Stimulated activated CD4-positive, alpha-beta T cell treated with anti-CD3 and anti-CD28 coated beads, Interleukin-12 subunit alpha, Interleukin-12 subunit beta, amount 100 ng/mL, for 4 hours (primary cell): ENCODE measurements at places on chromosomes 7 and 10.

DNA sequence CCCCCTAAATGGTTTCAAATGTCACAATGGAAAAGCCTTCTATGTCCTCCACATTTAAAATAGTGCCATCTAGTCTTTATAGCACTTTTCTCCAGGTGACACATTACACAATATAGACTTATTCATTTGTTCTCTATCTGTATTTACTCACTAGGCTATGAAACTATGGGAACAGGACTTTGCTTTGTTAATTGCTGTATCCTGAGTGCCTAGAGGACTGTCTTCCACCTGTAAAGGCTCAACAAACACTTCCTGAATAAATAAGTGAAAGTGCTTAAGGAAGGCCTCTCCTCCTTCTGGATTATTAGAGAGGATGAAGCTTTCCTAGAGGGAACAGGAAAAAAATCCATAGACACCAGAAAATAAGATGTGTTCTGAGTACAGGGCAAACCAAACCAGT, 397.6 kb upstream of the LRRN3 start:
- no peak for DNase-seq

GRCh38 chr10:5975641-5976473, 1.5 kb downstream of the IL15RA start:
- DNase-seq = peak; percentile 36

- DNase-seq = no peak
Measured at GRCh38 chr10:74502963-74503608, 323.3 kb upstream of the KAT6B start.

GRCh38 chr10:99630991-99631390, 10.8 kb upstream of the SLC25A28 start:
- no peak for DNase-seq

GRCh38 chr7:84364708-84365107, 170.1 kb upstream of the SEMA3A start:
- no peak for DNase-seq

DNA sequence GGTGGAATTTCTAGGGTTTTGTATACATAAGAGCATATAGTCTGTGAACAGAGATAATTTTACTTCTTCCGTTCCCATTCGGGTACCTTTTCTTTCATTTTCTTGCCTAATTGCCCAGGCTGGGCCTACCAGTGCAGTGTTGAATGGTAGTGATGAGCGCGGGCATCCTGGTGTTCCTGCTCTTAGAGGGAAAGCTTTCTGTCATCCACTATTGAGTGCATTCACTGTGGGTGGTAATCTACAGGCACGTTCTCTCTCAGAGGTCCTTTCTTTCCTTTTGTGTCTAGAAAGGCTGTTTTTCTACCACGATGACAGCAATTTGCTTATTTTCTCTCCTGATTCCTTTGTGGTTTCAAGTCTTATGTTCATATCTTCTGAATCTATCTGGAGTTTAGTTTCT, 65.0 kb downstream of the INPP5A start:
- DNase-seq = no peak

GRCh38 chr7:38432671-38433070, 159.2 kb upstream of the TARP start:
- DNase-seq = no peak

- DNase-seq = no peak
Measured at GRCh38 chr7:106089647-106090046, 22.5 kb downstream of the SYPL1 start.

DNA sequence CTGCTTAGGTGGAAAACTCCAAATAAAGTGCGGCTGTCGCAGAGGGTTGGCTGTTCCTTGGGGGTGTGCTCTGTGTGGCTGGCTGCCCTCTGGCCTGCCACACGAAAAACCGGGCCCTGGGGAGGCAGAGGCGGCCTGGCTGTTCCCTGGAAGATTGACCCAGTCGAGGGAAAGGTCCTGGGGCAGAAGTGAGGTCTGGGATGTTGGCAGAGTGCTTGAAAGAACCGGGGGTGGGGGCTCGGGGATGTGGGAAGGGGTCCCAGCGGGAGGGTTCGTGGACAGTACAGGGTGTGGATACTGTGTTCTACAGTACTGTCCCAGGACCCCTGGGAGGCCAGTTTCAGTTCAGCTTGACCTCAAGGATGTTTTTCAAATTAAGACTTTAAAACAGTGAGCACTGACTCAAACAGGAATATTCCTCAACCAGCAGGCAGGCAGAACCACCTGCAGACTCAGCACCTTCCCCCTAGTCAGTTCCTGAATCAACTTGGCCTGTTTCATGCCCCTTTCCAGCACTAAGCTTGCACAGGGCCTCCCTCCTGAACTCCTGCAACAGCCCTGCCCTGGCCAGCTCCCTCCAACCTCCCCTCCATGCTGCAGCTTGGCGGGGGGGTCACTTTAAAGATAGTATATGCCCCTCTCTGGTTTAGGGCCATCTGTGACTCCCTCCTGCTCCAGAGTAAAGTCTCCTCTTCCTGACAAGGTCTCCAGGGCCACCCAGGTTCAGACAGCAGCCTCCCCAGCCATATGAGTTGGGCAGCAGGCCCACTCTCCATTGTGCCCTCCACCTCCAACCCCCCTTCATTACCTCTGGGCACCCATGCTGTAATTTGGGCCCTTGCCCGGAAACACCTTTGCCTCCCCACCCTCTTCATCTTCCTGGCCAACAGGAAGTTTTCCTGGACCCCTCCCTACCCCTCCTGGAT, 3.2 kb upstream of the ATP6V1F start:
- DNase-seq = no peak

DNA sequence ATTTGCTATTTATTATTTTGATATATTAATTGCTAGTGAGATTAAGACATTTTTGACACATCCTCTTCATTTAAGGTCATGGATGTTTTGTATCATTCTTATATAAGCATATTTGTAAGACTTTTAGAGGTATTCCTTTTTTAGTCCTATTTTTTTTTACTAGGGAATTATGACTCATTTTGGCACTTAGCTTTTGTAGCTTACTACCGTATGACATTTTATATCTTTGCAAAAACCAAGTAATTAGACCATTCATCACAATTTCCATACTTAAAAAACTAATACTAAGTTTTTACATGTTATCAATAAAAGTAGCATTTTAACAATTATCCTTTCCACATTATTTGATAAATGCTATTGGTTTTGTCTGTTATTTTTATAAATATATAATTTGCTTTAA, 41.6 kb downstream of the BMPR1A start:
- DNase-seq = no peak

DNA sequence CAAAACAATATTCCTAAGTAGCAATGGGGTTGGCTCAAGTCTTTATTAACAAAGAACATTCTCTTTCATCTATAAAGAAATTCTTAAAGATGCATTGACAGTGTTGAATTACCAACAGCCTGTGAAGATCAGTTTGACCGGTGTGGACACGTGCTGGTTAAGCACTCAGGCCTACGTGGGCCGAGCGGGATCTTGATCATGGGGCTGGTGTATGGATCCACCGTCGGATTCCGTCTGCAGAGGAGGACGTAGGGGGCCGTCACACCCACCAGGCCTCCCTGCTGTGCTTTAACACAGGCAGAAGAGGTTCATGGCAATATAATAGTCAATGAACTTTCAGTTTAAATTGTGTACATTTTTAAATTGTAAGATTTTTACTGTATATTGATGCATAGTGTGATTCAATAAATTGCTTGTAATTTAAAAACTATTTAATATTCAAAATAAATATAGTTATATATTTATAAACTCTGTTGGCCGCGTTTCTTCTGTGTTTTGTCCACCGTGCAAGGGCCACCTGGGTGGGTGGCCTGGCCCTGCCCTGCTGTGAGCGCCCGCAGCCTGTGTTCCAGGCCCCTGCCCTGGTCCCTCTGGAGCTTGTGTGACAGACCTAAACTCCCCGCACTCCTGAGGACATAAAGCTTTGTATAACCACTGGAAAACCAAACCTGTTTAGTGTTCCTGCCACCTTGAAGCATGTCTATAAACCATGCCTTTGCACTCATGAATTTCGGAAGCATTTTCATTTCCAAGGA, 1.9 kb upstream of the BHLHA15 start:
- DNase-seq = no peak

DNA sequence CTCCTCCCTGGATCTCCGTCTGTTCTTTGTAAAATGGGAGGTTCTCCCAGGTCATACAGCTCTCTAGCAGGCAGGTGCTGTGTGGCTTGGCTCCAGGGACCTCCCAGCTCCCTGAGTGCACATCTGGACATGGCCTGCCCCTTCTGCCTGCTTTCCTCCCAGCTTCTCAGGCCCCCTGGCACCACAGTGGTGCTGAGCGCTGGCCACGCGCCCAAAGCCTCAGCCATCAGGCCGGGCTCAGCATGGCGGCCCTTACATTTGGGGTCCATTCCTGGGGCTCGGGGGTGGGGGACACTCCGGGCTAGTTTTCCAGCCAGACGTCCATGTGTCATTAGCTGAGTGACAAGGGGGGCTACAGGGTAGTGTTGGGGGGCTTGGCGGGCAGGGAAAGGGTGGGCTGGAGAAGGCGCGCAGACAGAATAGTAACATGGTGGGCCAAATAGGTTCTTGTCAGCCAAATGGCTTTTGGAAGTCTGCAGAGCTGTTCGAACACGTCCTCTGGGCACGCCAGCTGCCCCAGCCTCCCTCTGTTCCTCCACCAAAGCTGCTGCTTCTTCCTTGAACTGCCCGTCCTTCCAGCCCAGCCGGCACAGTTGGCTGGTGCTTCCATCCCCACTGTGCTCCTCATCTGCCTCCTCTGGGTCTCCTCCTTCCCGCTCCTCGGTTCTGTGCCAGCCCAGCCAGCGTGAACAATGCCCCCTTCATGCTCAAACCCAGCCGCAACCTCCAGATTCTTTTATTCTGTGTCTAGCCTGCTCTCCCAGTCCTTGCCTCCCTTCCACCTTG, 65.9 kb downstream of the GOLGA7B start:
- DNase-seq = no peak

DNA sequence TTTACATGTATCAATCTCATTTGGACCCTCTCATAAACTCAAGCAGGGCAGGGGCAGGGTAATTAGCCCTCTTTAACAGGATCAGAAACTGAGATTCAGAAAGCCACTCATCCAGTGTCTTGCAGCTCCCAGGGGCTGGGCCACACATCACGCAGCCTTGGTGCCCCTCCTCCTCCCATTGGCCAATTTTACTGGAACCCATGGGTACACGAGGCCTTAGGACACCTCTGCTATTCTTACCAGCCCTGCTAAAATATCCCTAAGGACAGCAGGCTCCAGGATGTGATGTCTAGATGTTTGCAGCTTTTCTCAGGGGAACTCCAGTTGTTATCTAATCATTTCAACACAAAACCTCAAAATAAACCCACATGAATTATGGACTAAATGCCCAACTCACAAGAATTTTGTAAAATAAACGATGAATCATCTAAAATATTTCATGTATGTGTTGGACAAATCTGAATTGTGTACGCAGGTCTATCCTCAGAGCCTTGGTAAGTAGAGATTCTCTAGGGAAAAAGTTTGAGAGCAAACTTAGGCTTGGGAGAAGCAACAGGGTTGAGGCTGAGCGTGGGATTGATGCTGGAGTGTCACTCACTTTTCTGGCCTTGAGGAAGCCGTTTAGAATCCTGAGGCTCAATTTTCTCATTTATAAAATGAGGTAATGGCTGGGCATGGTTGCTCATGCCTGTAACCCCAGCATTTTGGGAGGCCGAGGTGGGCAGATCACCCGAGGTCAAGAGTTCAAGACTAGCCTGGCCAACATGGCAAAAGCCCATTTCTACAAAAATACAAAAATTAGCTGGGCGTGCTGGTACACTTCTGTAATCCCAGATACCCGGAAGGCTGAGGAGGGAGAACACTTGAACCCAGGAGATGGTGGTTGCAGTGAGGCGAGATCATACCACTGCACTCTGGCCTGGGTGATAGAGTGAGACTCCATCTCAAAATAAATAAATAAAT, 69.7 kb upstream of the TNS3 start:
- DNase-seq = no peak

- no peak for DNase-seq
Measured at GRCh38 chr7:78159545-78159944, 361.0 kb downstream of the PHTF2 start.

DNA sequence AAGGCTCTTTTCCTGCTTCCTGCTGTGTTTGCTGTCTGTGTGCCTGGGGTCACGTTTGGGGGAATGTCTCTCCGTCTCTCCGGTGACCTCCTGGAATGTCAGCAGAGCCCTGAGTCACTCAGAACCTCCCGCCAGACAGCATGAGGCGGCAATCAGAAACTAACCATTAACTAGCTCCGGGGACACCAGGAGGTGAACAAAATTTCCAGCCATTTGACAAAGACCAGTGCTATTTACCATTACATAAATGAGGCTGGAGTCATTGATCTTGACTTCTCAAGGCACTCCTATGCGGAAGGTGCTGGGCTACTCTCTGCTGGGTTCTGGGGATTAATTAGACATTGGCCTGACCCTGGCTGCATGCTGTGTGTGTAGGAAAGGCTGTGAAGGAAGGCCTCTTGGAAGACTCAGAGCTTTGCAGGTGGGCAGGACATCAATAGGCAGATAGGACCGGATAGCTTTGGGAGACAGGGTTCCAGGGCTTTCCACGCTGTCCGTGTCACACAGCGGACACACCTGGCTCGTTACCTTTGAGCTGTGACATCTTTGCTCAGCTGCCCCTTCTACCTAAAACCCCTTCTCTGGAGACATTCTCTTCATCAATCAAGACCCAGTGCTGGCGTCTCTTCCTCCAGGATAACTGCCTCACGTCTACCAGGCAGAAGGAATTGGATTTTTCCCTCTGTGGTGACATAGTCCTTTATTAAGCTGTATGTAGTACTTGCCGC, 77.0 kb downstream of the PFKFB3 start:
- no peak for DNase-seq

DNA sequence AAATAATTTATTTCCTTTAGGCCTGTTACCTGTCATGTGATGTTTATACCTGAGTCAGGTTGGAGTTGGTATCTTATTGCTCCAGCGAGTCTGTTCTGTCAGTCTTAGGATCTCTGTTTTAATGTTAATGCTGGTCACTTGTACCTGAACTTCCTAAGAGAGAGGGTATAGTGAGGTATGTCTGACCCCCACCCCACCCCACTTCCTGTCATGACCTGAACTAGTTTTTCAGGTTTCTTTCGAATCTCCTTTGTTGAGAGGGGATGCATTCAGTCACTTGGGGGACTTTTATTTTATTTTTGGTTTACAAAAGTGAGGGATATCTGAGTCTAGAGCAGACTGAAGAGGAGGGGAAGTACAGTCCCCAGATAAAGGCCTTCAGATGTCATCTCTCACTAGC, 769.0 kb upstream of the COBL start:
- DNase-seq = no peak

GRCh38 chr7:1564603-1565022, 5.2 kb downstream of the PSMG3 start:
- no peak for DNase-seq

GRCh38 chr7:69682518-69682917, 84.2 kb downstream of the AUTS2 start:
- DNase-seq = no peak

GRCh38 chr7:111368381-111369065, 193.8 kb downstream of the IMMP2L start:
- no peak for DNase-seq
